ENCODE measurements at places on chromosomes 3 and 15.
A peak's percentile ranks its signal among the peaks of the same experiment; 100 is the strongest.

GRCh38 chr3:51709004-51709420 lies 2.1 kb downstream of the GRM2 start:
- DNase-seq, result no peak

GRCh38 chr3:133469140-133469731 lies 69.4 kb downstream of the BFSP2 start:
- DNase-seq, result no peak

DNA sequence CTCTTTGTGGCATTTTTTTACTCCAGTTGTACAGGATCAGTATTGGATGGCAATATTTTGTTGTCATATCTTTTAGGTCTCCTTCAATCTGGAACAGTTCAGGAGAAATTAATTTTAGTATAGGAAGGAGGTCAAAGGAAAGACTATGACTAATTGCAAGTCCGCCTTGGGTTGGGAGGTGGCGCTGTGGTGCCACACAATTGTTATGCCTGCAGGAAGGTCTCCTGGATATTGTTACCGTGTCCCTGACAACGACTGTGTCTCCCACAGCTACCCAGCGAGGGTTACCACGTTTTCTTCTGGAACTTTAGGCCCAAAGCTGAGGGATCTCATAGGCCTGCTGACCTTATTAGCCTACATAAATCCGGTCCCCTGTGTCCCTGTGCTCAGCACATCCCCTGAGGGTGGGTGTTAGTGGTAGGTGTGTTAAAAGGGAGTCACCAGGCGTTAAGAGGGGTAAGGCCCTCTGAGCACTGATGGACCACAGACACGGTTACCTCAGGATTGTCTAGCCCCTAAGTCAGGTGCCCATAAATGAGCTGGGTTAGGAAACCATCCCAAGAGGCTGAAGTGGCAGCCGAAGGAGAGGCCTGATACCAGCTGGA lies 31.5 kb downstream of the KCNAB1 start:
- peak; percentile 42 for DNase-seq

- no peak for DNase-seq
Observed at GRCh38 chr15:88505721-88506120, 38.2 kb downstream of the MRPS11 start.

DNA sequence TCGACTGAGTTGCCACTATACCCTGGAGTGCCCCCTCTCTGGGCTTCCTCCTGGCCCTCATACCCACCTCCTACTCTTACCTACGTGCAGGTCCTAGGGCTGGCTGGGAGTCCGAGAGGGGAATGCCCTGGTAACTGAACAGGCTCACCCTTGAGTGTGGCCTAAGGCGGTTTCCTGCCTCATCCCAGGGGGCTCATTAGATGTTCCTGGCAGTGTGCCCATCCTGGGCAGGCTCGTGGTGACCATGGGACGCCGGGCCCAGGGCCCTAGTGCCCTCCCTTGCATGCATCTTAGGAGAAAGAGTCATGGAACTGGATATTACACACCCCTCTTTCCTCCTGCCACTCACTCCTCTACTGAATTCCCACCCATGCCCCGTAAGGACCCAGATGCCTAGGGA lies 2.8 kb downstream of the SEMA4B start:
- DNase-seq, result peak; percentile 65

- no peak for DNase-seq
Observed at GRCh38 chr3:172084871-172085556, 45.6 kb downstream of the FNDC3B start.

DNA sequence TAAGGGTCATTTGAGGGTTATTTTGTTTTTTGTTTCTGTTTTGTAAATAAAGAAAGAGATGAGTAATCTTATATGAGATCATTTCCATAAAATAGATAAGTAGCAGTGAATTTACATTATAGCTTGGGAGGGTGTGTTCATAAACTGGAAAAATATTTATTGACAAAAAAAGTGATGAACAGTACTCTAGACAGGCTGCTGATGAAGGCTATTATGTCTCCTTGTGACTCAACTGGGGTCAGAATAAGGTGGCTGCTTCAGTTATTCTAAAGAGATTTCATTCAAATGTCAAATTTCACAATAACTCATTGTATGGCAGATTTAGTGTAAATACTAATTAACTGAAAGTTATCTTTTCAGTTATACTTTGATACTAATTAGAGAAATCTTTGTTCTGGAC lies 251.1 kb upstream of the CMC1 start:
- no peak for DNase-seq

- no peak for DNase-seq
Observed at GRCh38 chr15:44015545-44016305, 179.3 kb downstream of the FRMD5 start.

- DNase-seq, result peak; percentile 43
Observed at GRCh38 chr3:16247282-16248061, 17.3 kb downstream of the DPH3 start.

- peak; percentile 27 for DNase-seq
Observed at GRCh38 chr15:84079885-84080777, 155.4 kb upstream of the GOLGA6L4 start.

DNA sequence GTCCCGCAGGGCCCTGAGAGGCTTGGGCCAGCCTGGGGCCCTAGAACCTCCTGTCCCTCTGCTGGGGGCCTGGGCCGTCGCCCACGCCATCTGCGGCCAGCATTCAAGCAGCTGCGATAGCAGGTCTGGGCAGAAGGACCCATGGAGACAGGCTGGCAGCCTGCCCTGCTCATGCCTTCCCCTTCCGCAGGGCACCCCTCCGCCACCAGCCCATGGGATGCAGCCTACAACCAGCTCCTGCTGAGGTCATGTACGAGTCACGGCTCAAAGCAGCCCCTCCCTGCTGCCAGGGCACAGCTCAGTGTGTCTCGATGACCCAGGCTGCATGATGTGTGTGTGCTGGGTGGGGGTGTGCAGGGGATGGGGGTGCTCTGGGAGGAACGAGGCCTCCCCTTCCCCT lies 27.8 kb downstream of the DUSP7 start:
- DNase-seq, result peak; percentile 72

- DNase-seq, result no peak
Observed at GRCh38 chr3:38115645-38116427, 21.1 kb downstream of the ACAA1 start.

GRCh38 chr3:136114421-136114820 lies 81.7 kb downstream of the MSL2 start:
- DNase-seq, result no peak

DNA sequence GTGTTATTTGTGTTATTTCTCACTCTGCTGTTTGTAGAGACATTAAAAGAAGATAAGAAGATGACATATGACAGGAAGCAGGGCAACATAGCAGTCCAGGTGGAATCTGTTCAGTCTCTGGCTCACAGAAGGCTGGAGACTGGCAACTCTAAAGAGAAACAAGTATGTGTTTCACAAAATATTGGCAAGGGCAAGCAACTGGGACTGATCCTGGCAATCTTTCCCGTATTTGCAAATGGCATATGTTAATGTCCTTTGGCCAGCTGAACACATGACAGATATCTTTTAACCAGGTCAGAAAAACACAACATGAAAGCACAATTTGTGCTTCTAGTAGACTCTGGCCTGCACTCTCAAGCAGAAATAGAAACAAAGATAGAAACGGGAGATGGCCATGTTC lies 1354.1 kb upstream of the EPHA6 start:
- no peak for DNase-seq

GRCh38 chr15:97124790-97125189 lies 794.3 kb downstream of the NR2F2 start:
- no peak for DNase-seq

DNA sequence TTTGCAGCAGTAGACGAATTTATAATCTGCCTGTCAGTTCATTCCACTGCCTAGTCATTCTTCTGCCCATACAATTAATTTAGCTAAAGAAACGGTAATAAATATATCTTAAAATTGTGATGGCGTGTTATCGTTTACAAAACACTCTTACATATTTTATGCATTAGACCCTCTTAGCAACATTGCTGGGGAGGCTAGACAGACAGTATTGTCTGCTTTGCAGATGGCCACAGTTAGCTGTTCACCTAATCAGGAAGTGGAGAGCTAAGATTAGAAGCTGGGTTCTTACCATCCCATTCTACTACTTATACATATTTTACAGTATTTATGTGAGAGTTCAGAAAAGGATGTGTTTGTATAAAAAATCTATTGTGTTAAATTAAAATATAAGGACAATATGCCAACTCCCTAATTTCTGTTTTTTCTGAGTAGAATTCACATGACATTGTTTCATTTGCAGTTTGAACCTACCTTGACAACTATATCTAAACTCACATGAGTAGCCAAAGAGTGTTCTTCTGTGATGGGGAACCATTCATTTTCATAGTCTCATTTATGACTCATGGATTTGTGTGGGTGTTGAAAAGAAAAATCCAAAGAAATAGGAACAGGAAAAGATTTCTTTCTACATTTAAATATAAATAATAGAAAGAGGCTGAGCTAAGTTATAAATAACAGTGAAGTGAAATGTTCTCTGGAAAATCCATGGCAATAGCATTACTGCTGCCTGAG lies 41.7 kb upstream of the C3orf80 start:
- DNase-seq, result no peak

Data from anterior cingulate cortex (tissue), 58 donors.